ENCODE measurements at places on chromosomes 5 and 9. TPM values are rescaled to one million over a fixed set of nuclear protein-coding genes. Genes with fewer than 3 reads are reported as not detected.

DNA sequence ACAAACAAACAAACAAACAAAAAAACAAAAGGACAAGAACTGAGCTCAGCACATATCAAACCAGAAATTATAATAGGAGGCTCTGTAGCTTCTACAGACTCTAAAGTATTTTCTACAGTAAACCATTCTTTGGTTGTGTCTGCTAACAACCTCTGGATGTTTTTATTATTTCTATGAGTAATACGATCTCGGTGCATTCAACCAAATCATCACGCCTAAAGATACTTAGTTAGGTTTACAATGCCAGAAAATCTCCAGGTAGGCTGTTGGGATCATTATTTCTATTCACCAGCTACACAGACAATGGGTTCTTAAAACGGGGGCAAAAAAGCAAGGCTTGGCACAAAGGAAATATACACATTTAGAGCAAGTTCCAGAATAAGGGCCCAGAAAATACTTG lies 41.6 kb upstream of the ALDOB start:
- DNase-seq, result no peak

Gene ADAMTS6
- 135 TPM for total RNA-seq

- no peak for DNase-seq
Observed at GRCh38 chr5:109931049-109931780, 241.5 kb downstream of the MAN2A1 start.

DNA sequence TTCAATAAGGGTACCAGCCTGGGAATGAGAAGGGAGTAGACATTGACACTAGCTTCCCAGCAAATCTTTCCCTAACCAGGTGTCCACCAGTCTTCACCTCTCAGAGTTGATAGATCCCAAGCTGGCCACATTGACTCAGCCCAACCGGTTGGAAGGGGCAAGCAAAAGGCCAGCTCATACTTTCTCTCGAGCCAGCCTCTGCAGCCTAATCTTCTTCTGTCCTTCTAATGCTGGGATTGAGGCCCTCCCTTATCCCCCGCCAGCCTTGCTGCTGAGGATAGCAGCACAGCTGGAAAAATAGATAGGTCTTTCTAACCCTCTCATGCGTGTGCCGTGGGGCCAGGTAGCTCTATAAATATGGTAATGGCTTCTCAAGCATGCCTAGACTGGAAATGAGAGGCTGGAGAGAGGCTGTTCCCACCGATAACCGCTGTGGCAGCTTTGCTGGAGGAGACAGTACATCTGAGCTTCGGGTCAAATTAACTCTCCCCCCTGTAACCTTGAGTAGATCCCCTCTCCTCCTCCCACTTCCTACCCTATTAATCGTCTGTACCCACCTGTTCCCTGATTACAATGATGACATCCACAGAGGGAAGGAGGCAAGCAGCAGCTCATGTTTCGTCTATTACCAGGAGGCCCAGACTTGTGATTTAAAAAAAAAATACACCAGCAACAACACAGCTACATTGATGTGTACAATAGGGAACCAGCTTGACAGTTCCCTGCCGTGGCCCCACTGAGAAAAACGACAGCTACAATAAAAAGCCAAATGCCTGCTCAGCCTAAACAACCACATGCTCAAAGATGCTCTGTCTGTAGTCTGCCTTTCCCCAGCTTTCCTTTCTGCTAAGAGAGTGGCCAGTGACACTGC lies 219.9 kb upstream of the BRINP1 start:
- DNase-seq, result no peak

DNA sequence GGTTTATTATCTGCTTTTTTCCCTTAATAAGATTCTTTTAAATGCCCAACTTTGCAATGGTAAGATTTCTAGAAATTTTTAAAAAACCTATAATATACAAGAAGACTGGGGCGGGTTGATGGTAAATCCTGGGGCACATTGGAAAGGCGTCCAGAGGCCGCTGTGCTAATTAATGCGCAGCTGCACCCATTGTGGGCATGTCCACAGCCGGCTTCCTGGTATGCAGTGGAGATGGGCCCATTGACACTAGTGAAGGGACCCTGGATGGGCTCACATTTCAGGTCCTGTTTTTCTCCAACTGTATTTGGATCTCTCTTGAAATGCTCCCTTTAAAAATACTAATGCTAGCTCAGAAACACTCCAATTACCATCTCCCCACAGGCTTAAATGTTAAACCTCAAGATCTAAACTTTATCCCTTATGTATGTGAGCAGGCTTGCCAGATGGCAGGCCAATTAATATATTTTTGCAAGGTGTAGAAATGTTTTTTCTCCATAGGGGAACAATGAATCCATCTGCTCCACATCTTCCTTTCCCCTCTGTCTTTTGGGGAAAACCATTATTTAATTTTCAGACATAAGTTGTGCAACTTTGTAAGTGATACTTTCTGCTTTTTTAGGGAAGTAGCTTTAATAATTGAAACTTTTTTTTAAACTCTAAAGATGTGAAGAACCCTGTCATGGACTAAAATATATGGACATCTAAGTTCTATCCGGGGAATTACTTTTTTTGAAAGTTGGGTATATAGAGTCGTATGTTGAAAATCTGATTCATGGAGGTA lies 177.3 kb downstream of the CD180 start:
- DNase-seq, result no peak

DNA sequence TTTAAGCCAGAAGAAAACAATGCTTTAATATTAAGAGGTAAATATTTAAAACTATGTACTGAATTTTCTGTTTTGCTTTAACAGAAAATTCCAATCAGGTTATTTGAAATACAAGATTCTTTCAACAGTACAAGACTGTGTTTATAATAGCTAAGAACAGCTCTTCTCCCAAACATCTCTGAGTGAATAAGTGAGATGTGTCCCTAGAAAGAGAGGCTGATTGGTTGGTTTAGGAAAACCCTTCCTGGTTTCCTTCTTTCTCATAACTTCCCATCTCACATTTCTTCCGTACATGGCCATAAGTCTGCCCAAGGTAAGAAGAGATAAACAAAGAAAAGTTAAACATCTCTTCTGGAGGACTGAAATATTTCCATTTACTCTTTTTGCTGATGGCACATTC lies 145.9 kb downstream of the FANCC start:
- no peak for DNase-seq

Gene EMB
- 14.5 TPM for total RNA-seq

Measured in osteoblast (primary cell).